ENCODE measurements at places on chromosomes 5 and 9.

DNA sequence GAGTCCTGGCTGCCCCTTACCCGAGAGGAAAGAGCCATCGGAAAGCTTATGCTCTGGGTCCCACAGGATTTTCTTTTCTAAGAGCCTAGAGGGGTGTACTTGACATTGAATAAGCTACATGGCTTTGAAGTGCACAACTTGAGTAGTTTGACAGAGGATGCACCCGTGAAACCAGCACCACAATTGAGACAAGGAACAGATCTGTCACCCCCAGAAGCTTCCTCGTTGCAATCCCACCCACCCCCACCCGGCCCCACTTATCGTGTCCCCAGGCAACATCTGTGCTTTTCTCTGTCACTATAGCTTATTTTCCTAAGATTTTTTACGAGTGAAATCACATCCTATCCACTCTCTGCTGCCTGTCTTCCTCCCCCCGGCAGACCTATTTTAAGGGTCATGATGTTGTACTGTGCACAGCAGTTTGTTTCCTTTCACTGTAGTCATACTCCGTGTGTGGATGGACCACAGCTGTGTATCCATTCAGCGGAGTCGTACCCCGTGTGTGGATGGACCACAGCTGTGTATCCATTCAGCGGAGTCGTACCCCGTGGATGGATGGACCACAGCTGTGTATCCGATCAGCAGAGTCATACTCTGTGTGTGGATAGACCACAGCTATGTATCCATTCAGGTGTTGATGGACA is 8.8 kb upstream of the FCN2 start:
- DNase-seq = no peak

DNA sequence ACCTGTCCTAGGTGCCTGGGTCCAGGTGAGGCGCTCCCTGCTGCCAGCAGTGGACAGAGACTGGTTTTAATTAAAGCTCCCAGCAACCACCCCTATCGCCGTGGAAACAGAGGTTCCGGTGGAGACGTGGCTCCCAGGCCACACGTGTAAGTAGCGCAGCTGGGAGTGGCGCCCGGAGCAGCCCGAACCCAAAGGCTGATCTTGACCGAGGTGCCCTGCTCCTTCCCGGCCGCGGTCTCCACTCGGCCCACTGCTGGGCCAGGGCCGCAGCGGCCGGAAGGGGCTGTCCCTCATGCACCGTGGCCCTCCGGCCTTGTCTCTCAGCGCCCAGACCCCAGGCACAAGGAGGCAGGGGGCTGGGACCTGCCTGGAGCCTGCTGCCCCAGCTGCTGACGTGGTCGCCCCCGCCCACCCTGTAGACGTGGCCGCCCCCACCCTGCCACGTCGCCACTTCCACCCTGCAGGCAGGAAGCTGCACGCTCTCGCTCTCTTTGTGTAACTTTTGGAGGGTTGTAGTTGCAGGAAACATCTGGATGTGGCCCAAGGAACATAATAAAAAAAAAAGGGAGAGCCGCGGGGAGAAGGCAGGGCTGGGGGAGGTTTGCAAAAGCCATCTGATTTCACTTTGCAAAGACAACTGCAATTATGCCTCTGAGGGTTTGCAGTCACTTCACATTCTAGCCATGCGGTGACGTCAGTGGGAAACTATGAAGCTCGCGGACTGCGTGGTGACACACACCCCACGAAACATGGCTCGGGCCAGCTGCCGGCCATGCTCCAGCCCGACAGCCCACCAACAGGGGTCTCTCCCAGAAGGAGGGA is 129.9 kb downstream of the RXRA start:
- peak; percentile 33 for DNase-seq

DNA sequence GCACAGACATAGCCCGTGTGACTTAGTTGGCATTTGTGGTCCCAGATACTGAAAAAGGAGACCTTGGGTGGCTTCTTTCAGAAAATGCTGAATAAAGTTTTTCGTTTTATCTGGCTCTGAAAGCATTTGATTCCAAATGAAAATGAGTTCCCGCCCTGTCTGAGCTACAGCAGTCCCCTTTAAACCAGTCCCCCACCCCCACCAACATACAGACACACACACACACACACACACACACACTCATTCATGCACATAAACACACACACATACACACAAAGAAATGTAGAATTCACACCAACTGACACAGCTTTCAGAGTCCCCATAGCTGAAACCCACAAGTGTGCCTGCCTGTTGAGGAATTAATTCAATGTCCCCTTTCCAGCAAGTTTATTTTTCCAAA is 97.0 kb upstream of the SMARCA2 start:
- no peak for DNase-seq

DNA sequence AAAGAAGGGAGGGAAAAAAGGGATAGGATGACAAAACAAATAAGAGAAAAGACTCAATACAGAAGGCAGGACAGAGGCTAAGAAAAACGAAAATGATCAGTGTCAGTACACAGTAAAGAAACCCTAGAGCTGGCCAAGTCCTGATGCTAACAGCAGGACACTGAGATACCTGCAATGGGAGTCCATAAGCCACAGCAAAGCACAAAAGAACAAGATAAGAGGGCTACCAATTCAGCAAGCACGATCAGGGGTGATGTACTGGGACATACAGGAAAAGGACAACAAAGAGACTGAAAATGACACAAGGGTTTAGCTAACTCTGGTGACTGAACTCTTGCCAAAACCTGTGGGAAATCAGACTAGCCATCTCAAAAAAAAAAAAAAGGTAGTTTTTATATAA is 1072.6 kb upstream of the COX7C start:
- no peak for DNase-seq

DNA sequence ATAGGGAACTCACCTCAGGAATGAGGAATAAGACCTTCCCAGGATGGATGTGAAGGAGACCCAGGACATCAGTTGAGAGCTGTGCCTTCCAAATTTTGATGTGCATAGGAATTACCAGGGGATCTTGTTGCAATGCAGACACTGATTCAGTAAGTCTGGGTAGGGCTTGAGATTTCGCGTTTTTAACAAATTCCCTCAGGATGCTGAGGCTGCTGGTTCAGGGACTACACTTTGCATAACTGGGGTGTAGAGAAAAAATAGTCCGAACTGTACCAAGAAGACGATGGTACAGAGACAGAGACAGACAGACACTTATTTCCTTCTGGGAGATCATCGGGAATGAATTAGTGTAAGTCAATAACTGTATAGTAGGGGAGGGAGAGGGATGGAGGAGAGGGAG is 82.3 kb upstream of the FREM1 start:
- no peak for DNase-seq

DNA sequence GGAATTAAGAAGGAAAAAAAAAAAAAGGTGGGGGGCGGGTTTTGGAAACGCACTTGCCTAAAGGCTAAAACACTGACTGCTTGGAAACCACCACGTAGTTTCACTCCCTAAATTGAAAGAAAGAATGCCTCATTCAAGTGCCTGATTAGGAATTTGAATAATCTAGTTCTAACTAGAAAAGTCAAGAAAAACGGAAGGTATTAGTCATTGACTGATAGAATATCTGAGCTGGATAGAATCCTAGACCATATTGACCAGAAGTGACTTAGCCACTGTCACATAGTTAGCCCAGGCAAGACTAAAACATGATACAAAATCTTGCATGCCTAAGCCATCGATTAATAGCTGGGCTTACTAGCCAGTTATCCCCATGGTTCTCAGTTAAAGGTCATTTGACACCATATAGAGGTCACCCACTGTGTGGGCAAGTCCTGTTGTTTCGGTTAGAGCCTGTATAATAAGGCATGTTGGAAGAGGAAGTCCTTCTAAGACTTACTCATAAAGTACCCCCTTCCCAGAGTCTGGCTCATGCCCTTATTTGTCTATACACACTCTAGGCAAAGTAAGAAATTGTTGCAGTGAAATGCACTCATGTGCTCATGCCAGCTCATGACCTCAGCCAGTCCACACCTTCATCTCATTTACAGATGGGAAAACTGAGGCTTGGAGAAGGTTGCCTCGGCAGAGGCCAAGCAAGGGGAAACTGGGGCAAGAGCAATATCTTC is 40.2 kb downstream of the SH3RF2 start:
- no peak for DNase-seq

GRCh38 chr9:8751406-8751930 is 951.9 kb upstream of the DMAC1 start:
- no peak for DNase-seq

DNA sequence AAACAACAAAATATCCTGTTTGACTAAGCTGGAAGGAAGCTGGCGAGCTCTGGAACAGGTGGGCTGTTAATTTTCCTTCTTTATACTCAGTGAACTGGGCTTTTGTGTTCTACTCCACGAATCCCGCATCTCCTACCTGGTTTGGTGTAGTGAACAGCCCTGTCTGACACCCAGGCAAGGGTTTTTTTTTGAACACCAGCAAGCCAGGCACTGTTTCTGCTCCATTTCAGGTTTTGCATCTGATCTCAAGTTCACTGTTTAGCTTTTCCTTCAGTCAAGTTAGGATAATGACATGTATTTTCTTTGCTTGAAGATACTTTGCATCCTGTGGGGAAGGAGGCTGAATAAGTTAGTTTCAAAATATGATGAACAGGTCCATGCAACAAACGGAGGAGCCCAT is 204.5 kb downstream of the SEMA6A start:
- DNase-seq = no peak

DNA sequence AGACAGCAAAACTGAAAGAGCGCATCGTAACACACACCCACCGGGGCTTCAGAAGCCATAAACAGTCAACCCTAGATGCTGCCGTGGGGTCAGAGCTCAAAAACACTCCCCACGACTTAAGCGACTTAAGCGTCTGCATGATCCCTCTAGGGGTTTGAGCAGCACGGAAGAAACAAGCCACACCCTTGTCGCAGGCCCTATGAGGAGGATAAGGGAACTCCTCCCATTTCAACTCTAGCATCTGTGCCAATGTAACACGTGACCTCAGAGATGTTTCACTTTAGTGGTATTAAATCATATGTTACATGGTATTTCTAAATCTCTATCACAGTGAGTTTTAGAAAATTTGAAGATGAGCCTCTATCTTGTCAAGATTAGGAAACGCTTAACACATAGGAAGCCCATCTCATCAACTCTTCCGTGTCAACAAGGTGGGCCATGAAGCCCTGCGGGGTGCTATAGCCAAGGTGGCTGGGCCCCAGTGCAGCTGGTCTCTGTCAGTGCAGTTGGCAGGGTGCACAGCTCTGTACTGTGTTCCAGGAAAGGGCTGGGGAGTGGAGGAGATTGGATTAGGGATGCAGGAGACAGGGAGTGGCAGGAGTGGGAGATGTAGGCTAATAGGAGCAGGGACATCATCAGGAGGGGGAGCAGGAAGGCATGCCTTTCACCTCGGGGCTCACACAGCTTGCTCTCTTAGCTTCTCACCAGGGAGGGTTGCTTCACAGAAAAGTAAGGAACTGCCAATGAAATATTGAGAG is 33.1 kb downstream of the ZCCHC9 start:
- DNase-seq = no peak

DNA sequence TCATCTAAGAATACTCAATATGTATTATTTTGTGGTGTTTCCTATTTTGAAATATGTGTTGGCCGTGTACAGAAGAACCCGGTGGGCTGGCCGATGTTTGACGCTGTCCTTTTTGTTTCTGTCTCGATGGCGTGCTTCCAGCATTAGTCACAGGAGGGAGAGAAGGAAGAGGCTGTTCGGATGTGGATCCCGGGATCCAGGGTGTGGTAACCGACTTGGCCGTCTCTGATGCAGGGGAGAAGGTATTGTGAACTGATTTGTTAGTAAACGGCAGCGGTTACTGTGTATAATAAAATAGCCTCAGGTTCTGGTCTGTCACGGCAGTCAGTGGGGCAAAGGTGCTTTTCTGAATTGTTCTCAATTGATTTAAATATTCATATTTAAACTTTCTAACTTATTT is 275.0 kb downstream of the ARHGEF28 start:
- DNase-seq = no peak

GRCh38 chr5:75265731-75266130 is 29.1 kb upstream of the ANKRD31 start:
- no peak for DNase-seq

DNA sequence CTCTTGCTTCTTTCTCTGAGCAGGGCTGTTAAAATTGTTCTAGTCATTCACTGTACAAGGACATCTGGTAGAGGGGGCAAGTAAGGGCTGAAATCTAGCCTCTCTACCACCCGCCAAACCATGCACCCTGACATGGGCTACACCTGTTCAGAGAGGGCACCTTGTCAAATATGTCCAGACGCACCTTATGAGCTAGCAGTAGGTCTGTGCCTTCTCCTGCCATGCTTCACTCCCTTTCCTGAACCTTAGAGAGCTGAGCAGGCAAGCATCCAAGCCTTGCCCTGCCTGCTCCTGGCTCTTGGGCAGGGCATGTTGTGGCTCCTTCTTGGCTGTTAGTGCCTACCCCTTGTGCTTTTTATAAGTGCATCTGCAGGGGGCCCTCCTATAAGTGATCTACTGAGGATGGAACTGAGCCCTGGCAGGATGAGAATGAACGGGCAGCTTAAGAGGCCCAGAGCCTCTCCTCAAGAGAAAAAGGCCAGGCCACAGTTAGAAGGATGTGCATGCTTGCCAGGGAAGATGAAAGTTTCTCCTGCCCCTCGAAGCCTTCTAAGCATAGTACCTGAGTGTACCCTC is 3.8 kb upstream of the NEUROG1 start:
- DNase-seq = no peak

- no peak for DNase-seq
Measured at GRCh38 chr5:85951707-85952210, 666.0 kb upstream of the COX7C start.

DNA sequence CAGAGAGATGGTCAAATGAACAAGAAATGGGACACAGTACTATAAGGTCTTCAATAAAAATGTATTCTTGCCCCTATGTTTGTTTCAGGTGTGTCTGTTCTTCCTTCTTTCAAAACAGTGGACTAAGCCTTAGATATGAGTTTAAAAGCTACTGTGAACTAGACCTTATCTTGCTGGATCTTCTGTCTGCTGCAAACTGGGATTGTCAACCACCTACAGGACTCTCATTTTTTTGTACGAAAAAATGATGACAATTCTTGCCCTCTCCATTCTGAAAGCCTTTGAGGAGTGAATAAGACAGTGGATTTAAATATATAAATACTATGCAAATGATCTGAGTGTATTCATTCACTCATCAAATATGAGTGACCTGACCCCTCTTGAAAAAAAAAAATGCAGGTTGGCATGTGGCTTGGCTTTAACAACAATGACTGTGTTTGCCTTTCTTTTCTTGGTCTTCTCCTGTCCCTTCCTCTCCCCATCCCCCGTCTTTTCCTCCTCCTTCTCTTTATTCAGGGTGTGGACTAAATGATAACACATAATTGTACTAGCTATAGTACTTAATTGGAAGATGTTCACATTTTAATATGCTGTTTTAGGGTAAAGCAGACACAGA is 235.5 kb upstream of the TRIM32 start:
- no peak for DNase-seq

GRCh38 chr5:155485386-155485785 is 471.8 kb downstream of the KIF4B start:
- no peak for DNase-seq

- DNase-seq = no peak
Measured at GRCh38 chr5:139797335-139797734, 1.7 kb downstream of the PSD2 start.

- peak; percentile 53 for DNase-seq
Measured at GRCh38 chr5:1174122-1174936, 27.1 kb upstream of the SLC6A19 start.

GRCh38 chr5:154519359-154519758 is 41.3 kb upstream of the HAND1 start:
- no peak for DNase-seq
